Epithelial cell of prostate (primary cell): ENCODE measurements at places on chromosomes 1 and 21.

DNA sequence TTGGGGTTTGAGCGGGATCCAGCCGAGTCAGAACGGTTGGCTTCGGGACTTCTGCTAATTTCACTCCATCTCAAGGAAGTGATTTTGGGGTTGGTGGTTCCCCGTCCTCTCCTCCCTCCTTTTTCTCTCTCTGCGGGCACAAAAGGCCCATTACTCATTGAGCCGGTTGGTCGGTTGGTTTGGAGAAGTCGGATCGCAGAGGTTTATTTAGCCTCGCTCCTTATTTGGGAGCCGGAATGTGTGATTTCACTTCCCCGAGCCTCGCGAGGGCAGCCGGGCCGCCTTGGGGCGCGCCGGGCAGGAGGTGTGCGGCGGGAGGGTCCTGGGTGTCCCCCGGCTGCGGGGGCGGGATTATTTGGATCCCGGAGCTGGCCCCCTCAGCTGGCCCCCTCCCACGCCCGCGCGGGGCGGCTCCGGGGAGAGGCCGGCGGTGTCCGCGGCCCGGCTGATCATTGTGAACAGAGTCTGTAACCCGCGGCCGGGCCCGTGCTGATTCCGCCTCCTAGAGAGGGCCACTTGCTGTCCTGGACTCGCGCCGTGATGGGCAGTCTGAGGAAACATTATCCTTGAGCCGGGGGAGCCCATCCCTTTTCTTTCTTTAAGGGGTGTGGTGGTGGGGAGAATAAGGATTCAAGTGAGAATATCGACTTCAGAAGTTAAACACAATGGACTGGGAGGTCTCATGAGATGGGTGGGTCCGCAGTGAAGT lies 1.2 kb downstream of the MAPKAPK2 start:
- DNase-seq: peak; percentile 36

DNA sequence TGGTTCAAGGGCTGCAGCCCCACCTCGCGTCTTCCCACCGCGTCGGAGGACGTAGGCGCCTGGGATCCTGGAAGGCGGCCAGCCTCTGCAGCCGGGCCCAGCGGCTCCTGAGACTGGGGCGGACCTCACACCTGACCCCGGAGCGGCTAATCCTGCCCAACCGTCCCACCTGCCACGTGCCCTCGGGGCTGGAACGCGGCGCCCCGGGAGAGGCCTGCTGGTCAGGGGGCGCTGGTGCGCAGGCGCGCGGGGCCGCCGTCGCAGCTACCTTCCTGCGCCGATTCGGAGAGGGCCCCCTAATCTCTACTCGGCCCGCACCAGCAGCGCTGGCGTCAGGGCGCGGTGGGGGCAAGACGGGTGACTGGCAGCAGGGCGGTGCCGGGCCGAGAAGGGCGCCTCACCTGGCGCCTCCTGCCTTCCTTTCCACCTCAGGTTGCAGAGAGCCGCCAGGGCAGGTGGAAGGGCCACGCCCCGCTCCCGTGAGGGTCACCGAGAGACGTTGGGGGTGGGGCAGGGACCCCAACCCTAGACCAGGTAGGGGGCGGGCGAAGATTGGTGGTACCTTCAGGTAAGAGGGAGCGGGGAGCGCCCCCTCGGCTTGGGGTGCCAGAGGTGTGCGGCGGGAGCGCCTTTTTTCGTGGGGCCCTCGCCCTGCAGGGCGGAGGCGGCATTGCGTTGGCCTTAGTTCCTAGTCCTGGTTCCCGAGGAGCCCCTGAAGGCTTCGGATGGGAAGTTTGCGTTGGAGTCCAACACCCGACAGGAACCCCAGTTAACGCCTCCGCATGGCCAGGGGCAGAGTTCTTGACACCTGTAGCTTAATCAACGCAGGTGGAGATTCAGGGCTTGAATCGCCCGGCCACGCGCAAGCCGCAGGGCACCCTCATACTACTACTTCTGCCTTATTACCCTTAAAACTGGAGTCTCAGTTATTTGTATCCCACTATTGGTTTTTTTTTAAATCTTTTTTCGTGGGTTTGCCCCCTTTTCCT lies at the start of gene TDRD5:
TDRD5 (plus strand) TSS at position 241 of the 989 bp plus-strand sequence. CDS start 784 bp downstream, outside the sequence.
- DNase-seq: no peak

- peak; percentile 93 for DNase-seq
These were observed 45.5 kb downstream of the LPAR3 start for GRCh38 chr1:84847253-84848250.

DNA sequence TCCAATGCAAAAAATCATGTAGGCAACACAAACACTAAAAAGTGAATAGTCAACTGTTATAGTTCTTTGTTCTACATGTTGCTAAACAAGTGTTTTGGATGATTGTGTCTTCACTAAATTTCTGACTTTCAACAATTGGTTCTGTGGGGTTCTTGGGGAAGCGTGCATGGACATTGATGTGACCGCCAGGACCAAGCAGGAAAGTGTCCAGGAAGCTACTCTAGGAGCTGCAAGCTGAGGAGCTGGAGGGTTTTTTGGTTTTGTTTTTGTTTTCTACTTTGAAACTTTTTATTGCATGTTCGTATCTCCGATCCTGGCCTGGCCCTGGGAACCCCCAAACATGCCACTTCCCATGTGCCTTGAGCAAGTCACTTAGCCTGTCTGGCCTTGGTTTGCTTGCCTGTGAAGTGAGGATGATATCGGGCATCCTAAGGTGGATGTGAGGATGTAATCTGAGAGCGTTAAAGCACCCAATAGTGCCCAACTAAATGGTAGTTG lies 8.0 kb downstream of the TMPRSS3 start:
- DNase-seq: no peak

GRCh38 chr1:226125097-226125630 lies 61.4 kb downstream of the ACBD3 start:
- DNase-seq: no peak

GRCh38 chr1:113389359-113389952 lies 859 bp upstream of the MAGI3 start:
- no peak for DNase-seq

- DNase-seq: no peak
These were observed 113.5 kb downstream of the NTNG1 start for GRCh38 chr1:107254306-107254705.

- DNase-seq: no peak
These were observed 2.1 kb downstream of the TMEM240 start for GRCh38 chr1:1538334-1538733.

DNA sequence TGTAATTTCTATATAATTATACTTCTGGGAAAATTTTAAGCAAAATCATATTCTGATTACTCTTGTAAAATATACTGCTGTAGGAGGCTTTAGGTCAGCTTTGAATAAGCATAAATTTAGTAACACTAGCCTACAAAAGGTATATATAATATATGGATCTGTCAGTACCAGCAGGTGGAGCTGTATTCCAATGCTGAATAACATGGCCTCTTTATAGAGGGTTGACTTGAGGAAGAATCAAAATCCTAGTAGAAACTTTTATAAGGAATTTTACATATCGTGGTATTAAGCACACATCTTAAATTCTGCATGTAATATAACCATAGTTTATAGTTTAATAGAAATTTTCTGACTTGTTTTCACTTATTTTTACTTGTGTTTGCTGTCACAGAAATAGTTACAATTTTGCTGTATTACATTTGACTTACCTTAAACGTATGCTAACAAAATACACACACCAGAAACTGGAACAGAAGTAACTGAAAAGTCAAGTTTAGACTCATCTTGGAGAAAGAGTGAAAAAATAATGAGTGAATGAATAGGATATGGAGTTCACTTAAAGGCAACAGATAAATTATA lies 79.3 kb downstream of the HMCN1 start:
- DNase-seq: no peak

GRCh38 chr1:160428655-160429054 lies 28.3 kb downstream of the VANGL2 start:
- no peak for DNase-seq

GRCh38 chr1:153985941-153986761 lies at the start of gene RAB13:
Gene RAB13, minus strand, starts transcription at chr1:153986339. Its CDS starts 103 bp downstream, at chr1:153986236.
- DNase-seq: no peak
